ENCODE measurements at places on chromosomes 11 and 22. TPM values are rescaled to one million over a fixed set of nuclear protein-coding genes. Genes with fewer than 3 reads are reported as not detected.

DNA sequence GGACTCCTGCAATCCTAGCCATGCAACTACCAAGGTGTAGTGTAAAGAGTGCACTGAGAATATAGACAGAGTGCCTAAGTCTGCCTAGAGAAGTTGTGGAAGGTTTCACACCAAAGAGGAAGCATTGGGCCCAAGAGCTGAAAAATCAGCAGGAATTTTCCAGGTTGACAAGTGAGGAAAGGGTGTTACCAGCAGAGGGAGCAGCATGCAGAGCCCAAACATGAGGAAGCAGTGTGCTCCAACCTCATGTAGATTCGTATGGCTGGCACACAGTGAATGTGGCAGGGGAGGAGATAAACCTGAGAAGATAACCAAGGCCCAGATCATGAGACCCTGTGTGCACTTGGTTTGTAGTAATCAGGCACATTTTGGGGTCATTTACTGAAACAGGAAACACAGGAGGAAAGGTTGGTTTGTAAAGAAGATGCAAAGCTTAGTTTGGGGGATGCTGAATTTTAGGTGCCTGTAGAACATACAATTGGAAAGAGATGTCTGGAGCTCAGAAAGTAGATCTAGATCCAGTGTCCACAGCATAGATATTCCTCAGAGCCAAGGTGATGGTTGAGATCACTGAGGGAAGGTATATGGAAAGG lies 1.7 kb downstream of the HPX start:
- DNase-seq, result peak; percentile 62

NXPE4 gene
- total RNA-seq, result 292 TPM

DNA sequence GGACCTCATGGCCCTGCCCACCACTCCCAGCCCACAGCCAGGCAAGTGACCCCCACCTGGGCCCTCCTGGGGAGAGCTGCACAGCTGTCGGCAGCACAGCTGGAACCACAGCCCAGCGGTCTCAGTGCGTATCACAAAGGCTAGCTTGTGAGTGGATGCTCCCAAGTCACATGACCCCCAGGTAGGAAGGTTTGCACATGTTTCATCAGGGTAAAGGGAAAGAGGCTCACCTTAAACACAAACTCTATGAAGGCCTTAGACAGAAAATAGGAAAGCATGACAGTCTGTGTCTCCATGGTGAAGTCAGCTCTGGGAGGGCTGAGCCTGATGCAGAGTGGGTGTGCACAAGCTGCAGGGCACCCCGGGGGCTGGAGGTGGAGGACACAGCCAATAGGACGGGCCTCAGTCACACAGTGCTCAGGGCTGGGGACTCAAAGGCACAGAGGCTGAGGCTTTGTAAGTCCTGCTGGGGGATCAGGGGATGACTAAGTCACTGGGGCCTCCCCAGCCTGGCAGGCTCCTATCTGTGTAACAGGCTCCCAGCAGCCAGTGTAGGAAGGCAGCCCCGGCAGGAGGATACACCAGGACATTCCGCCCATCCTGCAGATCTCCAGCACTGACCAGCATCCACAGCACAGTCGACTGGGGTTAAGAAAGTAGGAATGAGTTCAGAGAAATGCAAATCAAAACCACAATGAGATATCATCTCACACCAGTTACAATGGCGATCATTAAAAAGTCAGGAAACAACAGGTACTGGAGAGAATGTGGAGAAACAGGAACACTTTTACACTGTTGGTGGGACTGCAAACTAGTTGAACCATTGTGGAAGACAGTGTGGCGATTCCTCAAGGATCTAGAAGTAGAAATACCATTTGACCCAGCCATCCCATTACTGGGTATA lies 22.0 kb downstream of the CELSR1 start:
- no peak for DNase-seq

- peak; percentile 51 for DNase-seq
These were observed 389 bp downstream of the MICALL1 start for GRCh38 chr22:37906364-37907008.

KCNQ1OT1 gene
- total RNA-seq, result 5.0 TPM

DNA sequence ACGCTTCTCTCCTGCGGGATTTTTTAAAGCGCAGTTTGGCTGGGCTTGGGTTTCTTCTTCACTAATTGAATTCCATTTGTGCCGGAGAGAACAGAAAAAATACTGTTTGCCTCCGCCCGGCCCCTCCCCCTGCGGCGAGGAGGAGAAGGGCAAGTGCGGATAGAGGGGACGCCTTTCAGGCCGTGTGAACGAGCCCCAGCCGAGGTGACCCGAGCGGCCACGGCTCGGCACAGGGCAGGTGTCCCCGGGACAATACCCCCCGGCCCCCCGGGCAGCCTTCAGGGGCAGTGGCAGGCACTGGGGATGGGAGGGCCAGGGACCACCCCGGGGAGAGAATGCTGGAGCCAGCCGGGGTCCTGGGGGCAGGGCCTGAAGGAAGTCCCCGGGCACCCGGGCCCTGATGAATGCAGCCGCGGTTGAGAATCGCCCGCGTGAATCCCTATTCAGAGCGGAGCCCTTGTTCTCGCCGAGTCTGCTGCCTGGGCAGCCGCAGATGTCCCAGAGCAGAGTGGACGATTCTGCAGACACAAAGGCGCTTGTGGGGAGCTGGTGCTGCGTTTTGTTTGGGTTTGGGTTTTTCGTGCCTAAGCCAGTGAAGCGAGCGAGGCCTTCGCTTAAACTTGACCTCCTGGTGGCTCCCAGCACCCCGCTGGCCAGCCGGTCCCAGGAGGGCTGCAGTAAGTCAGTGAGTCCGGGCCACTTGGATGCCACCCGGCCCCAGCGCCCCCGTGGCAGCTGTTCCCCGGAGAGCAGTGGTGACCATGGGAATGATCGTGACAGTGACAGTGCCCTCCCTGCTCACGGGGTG lies 96.0 kb downstream of the WNT7B start:
- no peak for DNase-seq

TREH gene
- 5.6 TPM for total RNA-seq

DNA sequence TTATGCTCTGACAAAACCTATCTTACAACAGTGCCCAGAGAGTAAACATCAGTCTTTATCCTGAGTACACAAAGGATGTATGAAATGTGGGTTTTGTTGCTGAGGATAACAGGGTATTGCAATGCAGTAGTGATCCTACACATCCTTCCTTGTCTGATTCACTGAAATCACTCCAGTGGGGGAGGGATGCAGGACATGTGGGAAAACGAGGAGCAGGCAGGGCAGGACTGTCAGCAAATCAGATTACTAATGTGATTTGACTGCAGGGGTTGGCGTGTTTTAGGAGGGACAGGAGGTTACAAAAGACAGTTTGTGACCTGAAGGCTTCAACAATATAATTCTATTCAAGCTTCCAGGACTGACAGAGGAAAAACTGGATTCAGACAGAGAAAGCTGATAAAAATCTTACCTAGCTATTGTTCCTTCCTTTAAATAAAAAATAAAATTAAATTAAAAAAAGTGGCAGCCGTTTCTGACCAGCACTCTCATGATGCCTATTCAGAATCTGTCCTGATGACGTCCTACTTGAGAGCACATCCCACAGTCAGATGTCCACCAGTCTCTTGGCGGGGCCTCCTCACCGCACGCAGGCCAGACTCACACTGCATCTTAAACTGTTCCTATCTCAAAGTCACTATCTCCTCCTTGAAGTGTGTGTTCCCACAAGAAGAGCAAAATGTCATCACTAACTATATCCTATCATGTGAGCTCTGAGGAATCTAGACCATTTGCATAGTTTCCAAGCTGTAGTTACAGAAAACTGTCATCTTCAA lies 50.6 kb upstream of the MN1 start:
- no peak for DNase-seq

- DNase-seq, result no peak
These were observed 14.0 kb upstream of the SYT7 start for GRCh38 chr11:61594907-61595257.

- DNase-seq, result no peak
These were observed 51.1 kb downstream of the COMMD9 start for GRCh38 chr11:36238036-36238631.

DNA sequence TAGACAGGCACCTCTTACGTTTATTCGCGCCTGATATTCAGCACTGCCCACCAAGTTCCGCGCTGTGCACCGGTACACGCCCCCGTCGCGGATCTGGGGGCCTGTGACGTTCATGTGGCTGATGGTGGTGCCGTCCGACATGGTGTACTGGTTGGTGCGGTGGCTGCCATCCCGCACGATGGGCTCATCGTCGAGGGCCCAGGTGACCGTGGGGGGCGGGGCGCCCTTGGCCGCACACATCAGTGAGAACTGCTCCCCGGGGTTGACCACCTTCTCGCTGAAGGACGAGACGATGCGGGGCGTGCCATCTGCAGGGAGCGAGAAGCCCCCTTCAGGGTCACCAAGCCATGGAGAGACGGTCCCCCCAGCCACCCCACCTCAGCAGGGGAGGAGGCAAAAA lies 190.8 kb downstream of the CEP164 start:
- no peak for DNase-seq

DNA sequence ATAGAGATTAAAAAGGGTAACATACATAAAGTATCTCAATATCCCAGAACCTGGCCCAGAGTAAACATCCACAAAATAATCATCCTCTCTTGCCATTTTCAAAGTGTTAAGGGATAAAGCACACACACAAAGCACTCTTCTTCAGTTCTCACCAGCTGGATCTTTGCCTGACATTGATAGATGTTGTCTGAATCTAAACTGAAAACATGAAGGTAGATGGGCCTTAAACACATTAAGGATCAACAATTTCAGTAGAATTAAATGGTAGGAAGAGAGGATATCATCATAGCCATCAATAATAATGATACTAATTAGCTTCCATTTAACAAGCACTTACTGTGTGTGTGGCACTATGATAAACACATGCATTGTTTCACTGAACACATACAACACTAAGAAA lies 261.1 kb downstream of the OPCML start:
- DNase-seq, result no peak

DNA sequence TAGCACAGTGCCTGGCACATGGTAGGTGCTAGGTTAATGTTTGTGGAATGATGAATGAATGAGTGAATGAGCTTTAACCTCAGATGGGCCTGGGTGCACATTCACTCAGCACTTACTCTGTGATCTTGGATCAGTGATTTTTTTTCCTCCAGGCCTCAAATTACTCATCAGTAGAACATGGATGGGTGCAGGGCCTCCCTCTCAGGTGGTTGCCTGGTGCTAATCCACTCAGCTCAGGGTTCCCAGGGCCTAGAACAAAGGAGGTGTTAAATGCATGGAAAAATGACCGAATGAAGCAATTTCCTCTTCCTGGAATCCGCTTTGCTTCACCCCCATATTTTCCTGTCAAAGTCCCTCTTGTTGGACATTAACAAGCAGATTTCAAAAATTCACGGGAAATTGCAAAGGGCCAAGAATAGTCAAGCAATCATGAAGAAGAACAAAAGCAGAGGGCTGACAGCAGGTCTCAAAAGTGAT lies 93.5 kb downstream of the MYEOV start:
- DNase-seq, result no peak

DNA sequence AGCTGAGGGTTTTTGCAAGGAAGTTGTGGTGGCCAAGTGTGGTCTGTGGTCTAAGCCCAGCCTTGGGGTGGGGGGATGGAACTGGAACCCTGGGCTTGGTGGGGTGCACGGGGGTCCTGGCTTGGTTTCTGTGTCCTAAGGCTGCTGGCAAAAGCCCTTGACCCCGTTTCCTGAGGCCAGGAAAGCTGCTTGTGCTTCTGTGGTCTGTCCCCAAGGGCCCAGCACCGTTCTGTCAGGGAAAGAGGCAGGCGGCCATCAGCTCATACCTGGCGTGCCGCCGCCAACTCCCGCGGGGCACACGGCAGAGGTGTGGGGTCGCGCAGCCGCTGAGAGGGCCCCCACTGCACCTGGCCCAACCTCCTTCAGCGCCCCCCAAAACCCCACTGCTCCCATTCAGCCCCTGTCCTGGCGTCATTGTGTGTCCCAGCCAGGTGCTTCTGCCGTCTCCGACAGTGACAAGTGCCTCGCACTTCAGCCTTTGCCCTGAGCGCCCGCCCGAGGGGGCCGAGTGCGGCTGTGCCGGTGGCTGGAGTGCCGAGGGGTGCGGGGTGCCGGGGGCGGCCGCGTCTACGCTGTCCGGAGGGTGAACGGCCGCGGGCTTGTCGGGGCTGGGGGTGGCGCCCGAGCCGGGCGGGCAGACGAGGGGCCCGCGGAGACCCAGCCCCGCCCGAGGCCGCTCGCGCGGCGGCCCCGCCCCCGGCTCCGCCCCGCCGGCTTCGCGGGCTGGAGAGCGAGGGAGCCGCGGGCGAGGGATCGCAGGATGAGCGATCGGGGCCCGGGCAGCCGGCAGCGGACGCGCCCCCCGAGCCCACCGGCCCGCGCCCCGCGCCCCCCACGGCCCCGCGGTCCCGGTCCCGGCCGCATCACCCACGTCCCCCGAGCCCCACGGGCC lies at the start of gene CNIH2:
TSS of gene CNIH2 (plus strand) at position 705 of the 892 bp plus-strand sequence. CDS start 282 bp downstream, outside the sequence.
- DNase-seq, result peak; percentile 47

DNA sequence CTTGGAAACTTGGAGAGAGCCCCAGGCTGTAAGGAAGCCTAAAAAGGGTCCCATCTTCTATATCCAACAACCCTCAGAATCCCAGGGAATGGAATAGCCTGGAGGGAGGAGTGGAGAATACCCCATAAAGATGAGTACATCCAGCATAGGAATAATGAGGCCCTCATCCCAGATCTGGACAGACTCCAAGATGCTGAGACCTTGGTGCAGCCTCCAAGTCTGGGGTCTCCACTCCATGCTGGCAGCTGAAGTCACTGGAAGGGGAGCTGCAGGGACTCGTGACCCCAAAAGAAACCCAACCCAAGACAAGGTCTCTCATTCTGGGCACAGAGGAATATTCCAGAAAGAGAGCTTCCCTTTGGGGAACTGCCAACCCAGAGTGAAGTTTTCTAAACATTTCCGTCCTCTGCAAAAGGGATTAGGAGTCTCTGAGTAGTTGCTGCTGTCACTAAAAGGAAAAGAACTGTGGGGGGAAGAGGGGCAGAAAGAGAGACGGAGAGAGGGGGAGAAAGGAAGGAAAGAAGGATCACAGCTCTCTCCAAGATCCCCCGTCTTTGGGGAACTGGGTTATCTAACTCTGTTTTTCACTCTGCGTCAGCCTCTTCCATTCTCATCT lies 589 bp downstream of the SCGB1A1 start:
- no peak for DNase-seq

- DNase-seq, result no peak
These were observed 144.0 kb downstream of the GRIK4 start for GRCh38 chr11:120655589-120655988.

- DNase-seq, result no peak
These were observed 201.6 kb upstream of the B3GAT1 start for GRCh38 chr11:134613646-134614045.

GAS2 gene
- total RNA-seq, result 2.2 TPM

- no peak for DNase-seq
These were observed 61.1 kb downstream of the CYB5R2 start for GRCh38 chr11:7612056-7612660.

DNA sequence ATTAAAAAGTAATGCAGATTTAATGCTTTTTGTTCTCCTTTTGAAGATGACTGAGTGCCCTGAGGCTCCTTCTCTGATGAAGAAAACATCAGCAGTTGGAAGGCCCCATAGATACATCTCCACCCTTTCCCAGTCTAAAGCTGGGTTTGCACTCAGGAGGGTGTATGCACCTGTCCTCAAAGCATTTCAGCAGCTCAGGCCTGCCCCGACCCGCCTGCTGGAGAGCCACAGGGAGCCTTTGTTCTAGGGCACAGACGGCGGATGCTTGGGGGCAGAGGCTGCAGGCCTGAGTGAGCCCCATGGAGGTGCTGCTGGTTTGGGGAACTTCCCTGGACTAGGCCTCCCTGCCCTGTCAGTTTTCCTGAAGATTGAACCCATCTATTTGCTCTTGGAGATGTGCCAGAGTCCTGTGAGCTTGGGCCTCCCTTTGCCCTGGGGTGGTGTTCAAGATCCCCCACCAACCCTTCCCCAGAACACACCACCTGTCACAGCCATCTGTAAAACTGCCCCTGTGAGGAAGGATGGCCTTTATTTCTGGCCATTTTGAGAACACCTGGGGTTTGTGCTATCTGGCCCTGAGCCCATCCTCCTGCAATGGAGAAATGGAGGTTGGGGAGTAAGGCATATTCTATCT lies 160.0 kb downstream of the NAV2 start:
- DNase-seq, result no peak
